ENCODE measurements at places on chromosomes 13 and 19.

GRCh38 chr13:114096031-114096485, 36.4 kb downstream of the RASA3 start:
- no peak overlapping the region for H3K4me3 ChIP-seq
- peaks cover 3% of the 10 kb centered on the region for H3K4me1 ChIP-seq
- no peak overlapping the region for H3K27ac ChIP-seq
- H3K27me3 ChIP-seq: peaks cover 14% of the 10 kb centered on the region

DNA sequence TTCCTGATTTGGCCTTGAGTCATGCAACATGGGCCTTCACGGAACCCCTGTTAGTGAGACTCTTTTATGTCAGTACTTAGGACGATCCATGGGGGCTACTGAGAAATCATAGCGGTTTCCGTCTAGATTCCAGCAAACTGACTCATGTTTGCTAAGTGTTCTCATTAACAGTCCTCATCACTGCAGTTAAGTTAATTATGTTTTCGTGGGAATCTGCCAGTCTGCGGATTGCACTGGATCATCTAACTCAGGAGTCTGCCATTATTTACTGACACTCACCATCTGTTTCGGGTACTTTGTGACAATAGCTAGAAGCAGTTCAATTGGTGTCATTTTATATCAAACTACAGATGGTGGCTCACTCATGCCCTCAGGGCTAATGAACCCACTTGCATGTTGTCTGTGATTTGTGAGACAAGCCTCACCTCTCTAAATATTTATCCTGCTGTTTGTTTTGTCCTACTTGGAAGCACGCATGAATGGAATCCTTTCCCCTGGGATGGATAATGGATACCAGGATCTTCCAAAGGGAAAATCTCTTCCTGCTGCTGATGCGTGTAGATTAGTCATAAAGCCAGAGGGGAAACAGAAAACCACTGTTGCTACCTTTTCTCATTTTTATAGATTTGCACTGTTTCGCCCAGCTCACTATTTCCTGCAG, 61.8 kb downstream of the RAB20 start:
- H3K4me3 ChIP-seq: peak overlapping the region; percentile 78
- no peak for DNase-seq
- H3K27ac ChIP-seq: no peak overlapping the region
- H3K27me3 ChIP-seq: peaks cover 28% of the 10 kb centered on the region

DNA sequence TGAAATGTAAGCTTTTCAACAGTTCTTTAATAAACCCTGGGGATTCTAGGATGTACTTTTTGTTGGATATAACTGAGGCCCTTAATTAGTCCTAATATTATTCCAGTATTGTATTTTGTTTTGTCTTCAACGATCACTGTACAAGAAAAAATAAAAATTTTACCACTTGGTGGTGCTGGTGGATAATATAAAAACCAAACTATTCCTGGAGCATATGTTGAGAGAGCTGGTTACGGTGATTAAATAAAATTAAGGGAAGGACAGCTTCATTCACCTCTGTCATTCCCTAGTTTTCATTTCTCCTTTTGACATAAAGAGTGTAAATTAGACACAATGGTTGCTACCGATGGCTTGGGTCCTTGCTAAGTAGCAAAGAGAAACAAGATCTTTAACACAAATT, 598.6 kb upstream of the PCDH20 start:
- H3K4me1 ChIP-seq: no peaks in the 10 kb centered on the region
- DNase-seq: no peak
- no peaks in the 10 kb centered on the region for H3K36me3 ChIP-seq

- H3K27me3 ChIP-seq: peaks cover 9% of the 10 kb centered on the region
- H3K4me1 ChIP-seq: no peaks in the 10 kb centered on the region
- H3K4me3 ChIP-seq: peak overlapping the region; percentile 94
- peaks cover 4% of the 10 kb centered on the region for H3K36me3 ChIP-seq
- H3K27ac ChIP-seq: peak overlapping the region; percentile 31
- no peak for DNase-seq
Observed at GRCh38 chr13:36344886-36345437, 1.2 kb downstream of the SPART start.

DNA sequence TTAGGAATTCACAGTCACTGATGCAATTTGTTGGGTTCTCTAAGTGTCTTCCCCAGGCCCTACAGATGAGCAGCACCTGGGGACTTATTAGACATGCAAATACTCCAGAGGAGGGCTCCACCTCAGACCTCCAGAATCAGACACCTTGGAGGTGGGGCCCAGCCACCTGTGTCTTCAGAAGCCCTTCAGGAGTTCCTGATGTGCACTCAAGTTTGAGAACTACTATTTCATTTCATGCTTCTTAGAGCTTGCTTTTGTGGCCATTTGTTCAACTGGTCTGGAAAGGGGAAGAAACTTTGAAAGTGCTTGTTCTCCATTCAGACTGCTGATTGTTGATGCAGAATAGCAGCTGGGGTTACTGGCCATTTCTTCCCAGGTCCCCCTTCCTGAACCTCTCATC, 472.0 kb downstream of the COG6 start:
- no peak overlapping the region for H3K27ac ChIP-seq
- peaks cover 3% of the 10 kb centered on the region for H3K4me1 ChIP-seq
- no peaks in the 10 kb centered on the region for H3K36me3 ChIP-seq
- peaks cover 3% of the 10 kb centered on the region for H3K27me3 ChIP-seq
- DNase-seq: no peak

GRCh38 chr13:50969691-50970090, 60.1 kb downstream of the RNASEH2B start:
- DNase-seq: no peak
- H3K36me3 ChIP-seq: no peaks in the 10 kb centered on the region
- no peaks in the 10 kb centered on the region for H3K27me3 ChIP-seq
- no peak overlapping the region for H3K4me3 ChIP-seq
- no peak overlapping the region for H3K27ac ChIP-seq

GRCh38 chr19:1860042-1860775, 3.2 kb downstream of the KLF16 start:
- H3K27ac ChIP-seq: no peak overlapping the region
- H3K4me1 ChIP-seq: peaks cover 9% of the 10 kb centered on the region
- H3K4me3 ChIP-seq: no peak overlapping the region
- peak; percentile 60 for DNase-seq
- peaks cover 14% of the 10 kb centered on the region for H3K27me3 ChIP-seq

DNA sequence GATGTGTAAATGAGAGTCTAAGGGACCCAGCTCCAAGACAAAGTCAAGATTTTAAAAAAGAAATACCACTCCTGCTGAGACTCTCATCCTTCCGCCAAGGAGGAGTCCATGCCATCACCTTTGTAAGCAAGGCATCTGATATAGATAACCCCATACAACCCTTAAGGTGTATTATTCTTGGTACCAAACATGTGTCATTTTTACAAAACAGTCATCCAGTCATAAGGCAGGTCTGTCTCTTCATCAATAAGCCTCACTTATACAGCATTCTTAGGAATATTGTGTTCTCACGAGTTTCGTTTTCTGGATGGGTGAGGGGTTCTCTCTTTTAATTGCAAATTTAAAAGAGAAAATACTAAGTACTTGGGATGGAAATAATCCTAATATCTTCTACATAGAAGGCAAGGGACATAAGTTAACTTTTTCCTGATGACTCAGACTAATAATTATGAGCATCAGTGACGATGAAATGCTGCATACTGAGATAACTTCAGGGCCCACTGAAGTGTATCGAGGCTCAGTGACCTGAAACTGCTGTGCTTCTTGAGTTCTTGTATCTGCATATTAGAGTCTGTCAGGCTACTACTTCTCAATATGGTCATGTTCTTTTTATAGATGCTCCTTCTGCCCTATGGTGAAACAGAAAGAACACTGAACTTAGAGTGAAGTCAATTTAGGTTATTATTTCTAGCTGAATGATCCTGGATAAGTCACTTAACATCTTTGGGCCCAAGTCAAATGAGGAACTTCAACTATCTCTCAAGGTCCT, 166.6 kb downstream of the KLF12 start:
- no peaks in the 10 kb centered on the region for H3K4me1 ChIP-seq
- no peaks in the 10 kb centered on the region for H3K36me3 ChIP-seq
- DNase-seq: no peak
- no peak overlapping the region for H3K27ac ChIP-seq

- H3K4me3 ChIP-seq: no peak overlapping the region
- no peak for DNase-seq
- peaks cover 7% of the 10 kb centered on the region for H3K36me3 ChIP-seq
- H3K27ac ChIP-seq: no peak overlapping the region
Observed at GRCh38 chr19:4362831-4363545, 19.6 kb downstream of the MPND start.

DNA sequence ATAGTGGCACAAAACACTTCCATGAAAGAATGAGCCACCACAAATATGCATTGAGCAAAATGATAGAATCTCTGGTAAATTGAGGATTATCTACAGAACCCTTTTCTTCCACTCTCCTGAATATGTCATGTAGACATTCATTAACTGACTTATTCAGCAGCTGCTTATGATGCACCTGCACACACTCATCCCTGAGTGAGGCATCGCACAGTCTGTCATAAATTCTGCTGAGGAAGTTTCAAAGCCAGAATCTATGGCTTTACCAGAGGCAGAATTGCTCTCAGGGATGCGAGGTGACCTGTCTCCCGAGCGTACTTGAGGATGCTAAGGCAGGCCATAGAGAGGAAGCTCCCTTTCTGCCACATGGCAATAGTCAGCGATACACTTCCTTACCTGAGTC, 1090.2 kb downstream of the UQCRFS1 start:
- no peaks in the 10 kb centered on the region for H3K4me1 ChIP-seq
- no peaks in the 10 kb centered on the region for H3K36me3 ChIP-seq
- no peak overlapping the region for H3K4me3 ChIP-seq
- no peak overlapping the region for H3K27ac ChIP-seq
- DNase-seq: no peak

DNA sequence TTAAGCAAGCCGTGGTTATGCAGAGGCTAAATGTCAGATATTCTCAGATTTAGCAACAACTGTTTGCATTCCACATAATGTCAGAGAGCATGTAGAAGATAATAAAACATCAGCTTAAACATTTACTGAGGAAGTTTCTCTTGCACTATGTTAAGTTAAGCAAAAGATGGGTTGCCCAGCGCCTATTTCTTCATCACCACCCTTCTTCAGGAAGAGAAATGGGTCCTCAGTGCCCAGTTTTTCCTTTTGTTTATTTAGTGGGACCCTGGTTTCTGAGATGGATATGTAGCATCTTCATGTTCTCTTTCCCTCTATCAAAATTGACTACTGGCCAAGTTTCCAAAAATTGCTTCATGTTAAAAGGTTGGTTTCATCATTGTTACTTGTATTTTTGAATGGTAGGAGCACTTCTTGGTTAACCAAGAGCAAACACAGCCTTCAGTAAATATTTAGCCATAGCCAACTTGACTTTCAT, 356.8 kb downstream of the RFC3 start:
- H3K4me1 ChIP-seq: peaks cover 12% of the 10 kb centered on the region
- H3K27ac ChIP-seq: no peak overlapping the region
- no peak overlapping the region for H3K4me3 ChIP-seq
- H3K36me3 ChIP-seq: no peaks in the 10 kb centered on the region

- no peak for DNase-seq
- H3K27ac ChIP-seq: no peak overlapping the region
- H3K27me3 ChIP-seq: peaks cover 2% of the 10 kb centered on the region
- no peaks in the 10 kb centered on the region for H3K4me1 ChIP-seq
Observed at GRCh38 chr13:30314562-30314961, 7.2 kb upstream of the KATNAL1 start.

- no peak overlapping the region for H3K4me3 ChIP-seq
- peaks cover 9% of the 10 kb centered on the region for H3K4me1 ChIP-seq
- no peak for DNase-seq
- H3K27me3 ChIP-seq: peaks cover 4% of the 10 kb centered on the region
- no peaks in the 10 kb centered on the region for H3K36me3 ChIP-seq
Observed at GRCh38 chr13:30857018-30857417, 49.1 kb upstream of the MEDAG start.

DNA sequence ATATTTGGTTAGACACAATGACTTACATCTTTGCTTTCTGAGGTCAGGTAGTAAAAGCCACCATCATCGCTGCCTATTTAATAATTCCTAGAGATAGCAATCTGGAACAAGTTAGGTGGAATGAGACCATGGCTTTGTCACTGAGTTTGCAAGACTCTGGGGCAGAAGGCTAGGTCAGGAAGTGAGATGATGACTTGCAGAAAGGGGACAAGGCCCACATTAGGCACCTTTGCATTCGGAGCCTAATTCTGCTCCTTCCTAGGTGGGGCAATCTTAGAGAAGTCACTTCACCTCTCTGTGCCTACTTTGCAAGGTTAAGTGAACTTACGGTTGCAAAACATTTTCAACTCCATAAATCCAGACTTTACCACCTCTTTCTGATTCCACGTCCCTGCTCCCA, 10.3 kb downstream of the EDDM13 start:
- H3K4me1 ChIP-seq: no peaks in the 10 kb centered on the region
- DNase-seq: no peak
- no peaks in the 10 kb centered on the region for H3K27me3 ChIP-seq
- H3K4me3 ChIP-seq: no peak overlapping the region
- H3K36me3 ChIP-seq: peaks cover 12% of the 10 kb centered on the region

DNA sequence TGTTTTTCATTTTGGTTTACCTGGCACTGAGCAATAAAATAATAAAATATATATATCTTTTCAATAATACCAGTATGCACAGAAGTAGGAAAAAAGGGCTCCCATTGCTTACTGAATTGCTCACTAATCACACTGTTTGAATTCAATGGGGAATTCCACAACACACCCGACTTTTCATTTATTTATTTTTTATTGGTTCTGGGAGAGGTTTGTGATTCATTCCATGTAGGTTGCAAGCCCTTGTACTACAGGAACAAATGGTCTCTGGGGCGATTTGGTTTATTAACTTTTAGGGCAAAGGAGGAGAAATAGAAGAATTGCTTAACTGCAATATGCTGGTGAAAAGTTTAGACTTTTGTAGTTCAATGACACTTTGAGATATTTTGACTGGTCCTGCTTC, 207.4 kb downstream of the DCT start:
- no peak overlapping the region for H3K27ac ChIP-seq
- no peak for DNase-seq
- no peaks in the 10 kb centered on the region for H3K4me1 ChIP-seq
- no peaks in the 10 kb centered on the region for H3K36me3 ChIP-seq

- no peak overlapping the region for H3K4me3 ChIP-seq
- H3K27me3 ChIP-seq: no peaks in the 10 kb centered on the region
- H3K36me3 ChIP-seq: peaks cover 9% of the 10 kb centered on the region
- H3K4me1 ChIP-seq: no peaks in the 10 kb centered on the region
- no peak overlapping the region for H3K27ac ChIP-seq
Observed at GRCh38 chr13:49020328-49020727, 44.6 kb downstream of the FNDC3A start.

- no peaks in the 10 kb centered on the region for H3K36me3 ChIP-seq
- H3K4me3 ChIP-seq: no peak overlapping the region
- peaks cover 1% of the 10 kb centered on the region for H3K27me3 ChIP-seq
- no peak overlapping the region for H3K27ac ChIP-seq
Observed at GRCh38 chr13:43933378-43933777, 53.7 kb downstream of the LACC1 start.

DNA sequence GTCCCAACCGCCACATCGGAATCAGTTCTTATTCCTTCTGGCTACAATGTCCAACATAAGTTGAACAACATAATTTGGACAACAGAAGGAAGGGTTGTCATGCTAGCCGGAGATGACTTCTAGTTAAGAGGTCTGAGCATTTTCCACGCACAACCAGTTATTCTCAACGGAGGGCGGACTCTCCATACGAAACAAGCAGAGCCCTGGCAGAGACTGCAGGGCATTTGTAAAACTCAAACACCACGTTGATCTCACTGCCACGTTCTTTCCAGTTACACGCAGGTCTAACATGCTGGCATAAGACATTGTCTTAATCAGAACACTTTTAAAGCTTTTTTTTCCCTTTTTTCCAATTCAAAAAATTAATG, 38.3 kb upstream of the DCUN1D2 start:
- H3K4me3 ChIP-seq: no peak overlapping the region
- H3K27ac ChIP-seq: no peak overlapping the region
- no peak for DNase-seq
- peaks cover 4% of the 10 kb centered on the region for H3K27me3 ChIP-seq
- H3K36me3 ChIP-seq: peaks cover 35% of the 10 kb centered on the region
